B cell (primary cell): ENCODE measurements at places on chromosomes 5 and 9. TPM values are rescaled to one million over a fixed set of nuclear protein-coding genes. Genes with fewer than 3 reads are reported as not detected.

- no peak for DNase-seq
These were observed 44.0 kb downstream of the OLFM1 start for GRCh38 chr9:135131488-135131887.

GRCh38 chr9:136644343-136644592 lies 18.4 kb upstream of the EGFL7 start:
- no peak for DNase-seq

DNA sequence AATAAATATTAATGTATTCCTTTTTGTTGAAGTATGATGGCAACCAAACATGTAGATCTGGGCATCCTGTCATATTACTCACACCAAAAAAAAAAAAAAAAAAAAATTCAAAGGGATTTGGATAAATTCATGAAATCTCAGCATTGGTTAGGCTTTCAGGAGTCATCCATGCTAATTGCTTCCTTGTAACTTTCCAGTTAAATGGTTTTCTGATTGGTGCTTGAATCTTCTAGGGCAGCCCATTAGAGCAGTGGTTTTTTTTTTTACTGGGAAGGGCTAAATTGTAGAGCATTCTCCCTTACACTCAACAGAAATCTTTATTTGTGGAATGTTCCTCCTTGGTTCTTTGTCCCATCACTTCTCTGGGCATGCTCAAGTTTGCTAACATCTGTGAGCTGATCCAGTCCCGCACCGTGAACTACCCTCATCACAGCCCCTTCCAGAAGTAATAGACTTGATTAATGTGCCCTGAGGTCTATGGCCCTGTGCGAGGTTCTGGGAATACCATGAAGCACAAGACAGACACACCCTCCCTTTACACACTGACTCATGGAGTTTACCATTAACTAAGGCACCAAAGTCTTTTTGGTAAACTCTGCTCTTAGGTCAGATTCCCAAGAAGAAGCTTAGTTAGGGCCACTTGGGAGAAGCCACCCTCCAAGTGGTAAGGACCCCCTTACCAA lies 56.0 kb downstream of the RGS3 start:
- no peak for DNase-seq

- peak; percentile 61 for DNase-seq
These were observed 61.5 kb downstream of the LNPEP start for GRCh38 chr5:96997265-96997859.

Gene DMXL1
- 37.9 and 39.4 TPM in 2 replicates for polyA plus RNA-seq

Gene TMEM250
- 5.6 and 11.1 TPM in 2 replicates for polyA plus RNA-seq

Gene SOWAHA
- not detected in 2 replicates for polyA plus RNA-seq
